GM12878 (cell line): ENCODE measurements at places on chromosomes 11 and 22.

DNA sequence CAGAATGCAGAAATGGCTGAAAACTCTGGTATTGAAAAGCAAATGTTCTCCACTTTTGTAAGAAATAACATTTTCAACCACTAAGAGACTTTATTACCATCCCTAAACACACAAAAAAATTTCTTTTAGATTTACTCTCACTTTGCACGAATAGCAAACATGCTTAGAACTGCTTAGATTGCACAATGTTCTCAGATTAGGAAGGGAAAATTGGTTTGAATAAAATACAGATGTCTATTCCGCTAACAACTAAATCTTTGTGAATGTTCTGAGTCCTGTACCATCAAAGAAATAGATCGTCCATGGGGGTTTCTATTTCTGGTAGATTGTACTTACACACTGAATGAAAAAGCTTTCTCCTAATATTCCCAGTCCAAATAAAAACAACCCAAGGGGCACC is 40.1 kb downstream of the BDNF start:
- H3K27me3 ChIP-seq = no peaks in the 10 kb centered on the region
- no peak for DNase-seq
- H3K4me3 ChIP-seq = no peak overlapping the region

- DNase-seq = no peak
- H3K36me3 ChIP-seq = no peaks in the 10 kb centered on the region
- peaks cover 4% of the 10 kb centered on the region for H3K27me3 ChIP-seq
- no peak overlapping the region for H3K27ac ChIP-seq
- H3K4me1 ChIP-seq = no peaks in the 10 kb centered on the region
Observed at GRCh38 chr11:115524572-115524971, 20.4 kb upstream of the CADM1 start.

- H3K4me3 ChIP-seq = no peak overlapping the region
- no peak for DNase-seq
- H3K27ac ChIP-seq = no peak overlapping the region
- no peaks in the 10 kb centered on the region for H3K36me3 ChIP-seq
- H3K4me1 ChIP-seq = no peaks in the 10 kb centered on the region
- H3K27me3 ChIP-seq = no peaks in the 10 kb centered on the region
Observed at GRCh38 chr22:35601743-35602615, 15.2 kb downstream of the MB start.

DNA sequence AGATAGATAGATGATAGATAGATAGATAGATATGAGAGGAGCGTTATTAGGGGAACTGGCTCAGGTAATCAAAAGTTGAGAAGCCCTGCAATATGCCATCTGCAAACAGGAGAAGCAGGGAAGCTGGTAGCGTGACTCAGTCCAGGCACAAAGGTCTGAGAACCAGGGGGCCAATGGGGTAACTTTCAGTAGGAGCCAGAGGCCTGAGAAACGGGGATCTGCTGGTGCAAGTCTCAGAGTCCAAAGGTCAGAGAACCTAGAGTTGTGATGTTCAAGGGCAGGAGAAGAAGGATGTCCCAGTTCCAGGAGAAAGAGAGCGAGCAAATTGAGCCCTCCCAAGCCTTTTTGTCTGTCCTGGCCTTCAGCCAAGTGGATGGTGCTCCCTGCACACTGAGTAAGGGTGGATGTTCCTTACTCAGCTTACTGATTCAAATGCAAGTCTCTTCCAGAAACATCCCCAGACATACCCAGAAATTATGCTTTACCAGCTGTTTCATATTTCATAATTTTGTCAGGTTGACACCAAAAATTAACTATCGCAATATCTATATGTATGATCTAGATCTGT is 87.8 kb upstream of the SLC22A12 start:
- H3K4me3 ChIP-seq = no peak overlapping the region
- no peaks in the 10 kb centered on the region for H3K4me1 ChIP-seq
- no peak overlapping the region for H3K27ac ChIP-seq

DNA sequence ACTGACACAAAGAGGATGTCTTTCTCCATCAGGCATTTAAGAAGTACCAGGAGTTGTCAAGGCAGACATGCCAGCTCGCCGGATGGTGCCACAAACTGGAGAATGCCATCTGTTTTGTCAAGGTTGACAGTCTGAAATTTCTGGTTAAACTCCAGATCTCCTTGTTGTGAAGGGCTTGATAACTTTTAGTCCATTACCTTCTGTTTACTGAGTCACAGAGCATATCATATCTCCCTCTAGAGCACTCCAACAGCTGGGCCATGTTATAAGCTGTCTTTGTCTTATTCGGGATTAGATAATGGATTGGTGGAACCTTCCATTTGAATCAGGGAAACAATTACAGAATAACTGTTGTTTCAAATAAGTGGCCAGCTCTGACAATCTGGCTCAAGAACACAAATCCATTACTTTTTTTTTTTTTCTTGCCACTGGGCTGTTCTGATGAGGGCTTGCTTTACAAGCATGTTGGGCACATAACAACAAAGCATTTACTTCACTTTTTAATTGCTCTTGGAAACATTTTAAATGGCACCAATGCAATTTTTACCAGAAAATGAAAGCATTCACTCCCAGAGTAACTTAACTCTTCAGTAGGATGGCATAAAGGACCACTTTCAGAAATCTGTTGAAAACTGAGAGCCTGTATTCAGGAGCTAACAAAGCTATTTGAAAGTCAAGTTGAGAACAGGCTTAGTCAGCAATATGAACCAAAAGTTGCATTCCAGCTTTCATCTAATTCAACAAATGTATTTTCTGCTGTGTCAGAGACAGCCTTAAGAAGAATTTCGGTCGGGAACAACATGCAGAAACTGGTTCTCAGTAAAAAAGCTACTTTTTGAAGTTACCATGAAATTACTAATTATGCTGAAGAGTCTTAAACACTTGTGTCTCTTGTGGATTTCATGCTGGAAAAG is 227.6 kb upstream of the PITPNB start:
- no peak for DNase-seq
- H3K27me3 ChIP-seq = no peaks in the 10 kb centered on the region; the same call in 1 of the 2 replicates
- no peak overlapping the region for H3K4me3 ChIP-seq
- no peaks in the 10 kb centered on the region for H3K36me3 ChIP-seq
- H3K27ac ChIP-seq = no peak overlapping the region
